NCI-H1694 (cell line): ENCODE measurements at places on chromosomes 2 and 18.

- no peak for DNase-seq
These were observed 513.3 kb upstream of the NRP2 start for GRCh38 chr2:205169012-205169411.

DNA sequence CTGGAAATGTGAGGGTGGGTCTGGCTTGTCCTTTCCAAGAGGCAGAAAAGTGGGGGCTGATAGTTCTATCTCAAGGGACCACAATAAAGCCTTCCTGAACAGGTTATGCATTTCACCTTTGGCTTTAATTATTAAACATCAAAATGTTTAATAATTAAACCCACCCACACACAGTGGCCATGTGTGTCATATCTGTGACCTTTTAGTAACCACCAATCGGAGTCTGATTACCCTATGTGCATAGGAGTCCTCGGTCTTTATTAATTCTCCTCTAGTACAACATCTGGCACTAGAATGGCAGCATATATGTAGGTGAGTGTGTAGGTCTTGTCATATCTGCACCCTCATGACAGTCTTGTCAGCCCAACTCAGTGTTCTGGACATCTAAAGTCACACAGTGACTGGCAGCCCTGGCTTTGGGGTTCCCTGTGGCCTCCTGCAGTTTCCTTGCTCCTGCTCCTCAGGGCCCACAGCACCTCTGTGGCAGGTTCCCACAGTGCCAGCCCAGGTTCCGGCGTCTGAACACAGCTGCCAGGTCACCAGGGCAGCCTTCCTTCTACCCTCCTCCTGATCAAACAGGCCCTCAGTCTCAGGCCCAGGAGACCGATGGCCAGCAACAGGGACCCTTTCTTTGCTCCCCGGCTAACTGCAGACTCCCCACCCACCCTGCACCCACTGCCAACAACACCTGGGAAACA lies 100.9 kb downstream of the MTCL1 start:
- no peak for DNase-seq

DNA sequence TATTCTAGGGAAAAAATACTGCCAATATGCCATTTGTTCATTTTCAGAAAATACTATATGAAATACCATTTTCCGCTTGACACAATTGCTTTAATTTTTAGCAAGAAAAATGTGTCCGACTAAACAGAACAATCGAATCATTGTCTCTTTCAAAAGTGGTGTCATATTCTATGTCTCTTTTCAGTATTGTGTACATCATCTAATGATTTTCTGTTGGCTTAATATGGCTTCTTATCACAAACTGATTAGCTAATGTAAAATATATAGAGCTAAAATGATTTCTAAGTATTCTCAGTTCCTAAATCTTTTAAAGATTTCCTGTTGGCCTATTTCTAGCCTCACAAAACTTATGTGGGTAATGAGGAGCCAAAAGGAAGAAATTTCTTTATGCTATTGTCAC lies 436.6 kb downstream of the LRRTM4 start:
- no peak for DNase-seq

- DNase-seq, result no peak
These were observed 84.2 kb upstream of the CD302 start for GRCh38 chr2:159882130-159882745.

DNA sequence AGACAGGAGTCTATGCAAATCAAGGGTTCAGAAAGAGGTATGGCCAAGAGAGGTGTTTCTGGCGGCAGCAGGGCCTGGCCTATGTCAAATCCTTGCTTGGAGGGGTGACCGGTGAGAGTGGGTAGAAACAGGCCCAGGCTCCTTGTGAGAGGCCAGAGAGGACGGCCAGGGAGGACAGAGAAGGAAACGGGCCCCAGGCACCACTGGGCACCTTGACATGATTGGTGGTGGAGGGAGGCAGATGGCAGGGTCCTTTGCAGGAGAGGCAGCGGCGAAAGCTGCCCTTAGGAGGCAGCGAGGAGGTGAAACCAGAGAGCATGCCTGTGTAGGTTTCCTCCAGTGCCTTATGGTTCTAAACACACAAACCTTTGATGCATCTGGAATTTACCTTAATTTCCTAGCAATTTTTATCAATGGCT lies 6.2 kb downstream of the RAMP1 start:
- peak; percentile 8 for DNase-seq

DNA sequence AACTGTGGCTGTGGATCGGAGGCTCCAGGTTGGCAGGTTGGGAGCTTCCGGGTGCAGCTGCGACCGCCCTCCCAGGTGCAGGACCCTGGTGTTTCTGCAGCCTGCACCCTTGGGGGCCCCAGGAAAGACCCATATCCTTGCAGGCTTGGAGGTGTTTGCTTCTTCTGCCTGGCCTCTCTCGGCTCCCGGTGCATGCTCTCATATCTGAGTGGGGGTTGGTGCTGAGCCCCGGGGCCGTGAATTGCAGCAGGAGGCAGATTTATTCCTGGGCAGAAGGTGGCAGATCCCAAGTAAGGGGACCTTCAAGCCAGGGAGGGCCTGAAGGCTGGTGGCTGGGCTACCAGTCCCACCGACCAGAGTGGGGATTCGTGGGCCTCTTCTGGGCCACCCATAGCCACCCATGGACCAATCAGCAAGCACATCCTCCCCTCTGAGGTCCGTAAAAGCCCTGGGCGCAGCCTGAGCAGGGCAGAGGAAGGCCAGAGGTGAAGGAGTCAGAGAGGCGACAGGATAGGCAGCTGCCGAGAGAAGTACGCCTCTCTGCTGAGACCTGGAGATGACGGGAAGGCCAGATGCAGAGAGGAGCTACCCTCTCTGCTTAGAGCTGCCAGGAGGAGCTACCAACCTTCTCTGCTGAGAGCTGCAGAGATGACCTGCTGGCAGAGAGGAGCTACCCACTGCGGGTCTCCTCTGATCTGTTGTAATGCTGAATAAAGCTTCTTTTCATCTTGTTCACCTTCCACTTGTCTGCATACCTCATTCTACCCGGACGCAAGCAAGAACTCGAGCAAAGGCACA lies 1279.0 kb upstream of the LRRTM1 start:
- no peak for DNase-seq
